ENCODE measurements at places on chromosomes 2 and 18. TPM values are rescaled to one million over a fixed set of nuclear protein-coding genes. Genes with fewer than 3 reads are reported as not detected.

Gene ALS2
- total RNA-seq, result 12.7 TPM

Gene PKDCC
- total RNA-seq, result not detected

Gene INHA
- total RNA-seq, result not detected

Gene SGO2
- total RNA-seq, result 50.2 TPM

Gene CCDC102B
- 2.5 TPM for total RNA-seq

Measured in activated naive CD4-positive, alpha-beta T cell treated with anti-CD3 and anti-CD28 coated beads, Interleukin-2, amount 50 U/mL, for 72 hours (primary cell).